ENCODE measurements at places on chromosomes 11 and 22. TPM values are rescaled to one million over a fixed set of nuclear protein-coding genes. Genes with fewer than 3 reads are reported as not detected.

Gene KCNQ1
- total RNA-seq, result 7.5 TPM

Gene CCDC89
- total RNA-seq, result 4.1 TPM

Gene ARHGAP8
- total RNA-seq, result 2.9 TPM

Gene MB
- not detected for total RNA-seq

Gene OR5P2
- not detected for total RNA-seq

Gene RIBC2
- not detected for total RNA-seq

Gene CD3D
- total RNA-seq, result 1.1 TPM

Gene GGTLC2
- not detected for total RNA-seq

Gene DRICH1
- not detected for total RNA-seq

Gene OR2AG2
- not detected for total RNA-seq

Gene SLC17A6
- not detected for total RNA-seq

Gene HSPA8
- total RNA-seq, result 425 TPM

Gene OR4D5
- total RNA-seq, result not detected

Gene UBQLN3
- 1.5 TPM for total RNA-seq

Gene TMEM151A
- not detected for total RNA-seq

Measured in tibial nerve (tissue), 4 donors.